ENCODE measurements at places on chromosomes 4 and X.

DNA sequence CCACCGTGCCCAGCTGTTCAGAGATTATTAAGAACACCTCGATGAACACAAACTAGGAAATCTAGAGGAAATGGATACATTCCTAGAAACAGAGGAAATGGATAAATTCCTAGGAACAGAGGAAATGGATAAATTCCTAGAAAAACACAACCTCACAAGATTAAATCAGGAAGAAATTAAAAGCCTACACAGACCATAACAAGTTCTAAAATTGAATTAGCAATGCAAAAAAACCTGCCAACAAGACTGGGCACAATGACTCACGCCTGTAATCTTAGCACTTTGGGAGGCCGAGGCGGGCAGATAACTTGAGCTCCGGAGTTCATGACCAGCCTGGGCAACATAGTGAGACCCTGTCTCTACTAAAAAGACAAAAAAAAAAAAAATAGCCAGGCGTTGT lies 13.1 kb upstream of the IDS start:
- DNase-seq = no peak

DNA sequence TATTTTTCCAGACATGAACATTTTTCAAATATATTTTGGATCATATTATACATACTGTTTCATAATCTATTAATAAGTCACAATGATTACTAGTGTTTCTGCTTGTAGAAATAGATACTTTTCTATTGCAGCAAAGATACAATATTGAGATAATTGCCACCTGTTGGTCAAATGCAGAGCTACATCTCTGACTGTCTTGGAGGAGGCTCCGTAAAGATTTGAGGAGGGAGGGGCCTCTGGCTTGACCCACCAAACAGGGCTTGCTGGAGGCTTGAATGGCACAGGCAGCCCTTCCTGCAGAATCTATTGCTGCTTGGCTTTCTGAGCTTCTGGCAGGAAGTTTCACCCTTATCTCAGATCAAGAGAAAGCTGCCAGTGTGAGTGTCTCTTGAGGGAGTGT lies 99.3 kb upstream of the ARMCX2 start:
- peak; percentile 1 for DNase-seq

DNA sequence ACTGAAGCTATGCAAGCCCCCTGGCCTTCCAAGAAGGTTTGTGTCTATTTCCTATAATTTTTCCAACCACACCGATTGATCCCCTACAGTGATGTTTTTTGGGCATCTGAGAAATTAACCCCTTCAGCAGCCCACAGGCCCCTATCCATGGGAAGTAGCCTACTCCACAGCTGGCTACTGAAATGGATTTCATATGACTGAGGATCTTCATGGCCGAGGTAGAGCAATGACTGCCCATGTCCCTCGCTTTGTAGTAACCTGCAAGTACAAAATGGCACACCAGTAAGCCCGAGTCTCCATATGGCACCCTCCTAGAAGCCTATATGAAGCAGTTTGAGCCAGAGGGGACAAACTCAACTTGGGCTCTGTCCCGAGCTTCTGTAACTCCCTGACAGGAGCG lies 36.8 kb downstream of the MAP9 start:
- no peak for DNase-seq

DNA sequence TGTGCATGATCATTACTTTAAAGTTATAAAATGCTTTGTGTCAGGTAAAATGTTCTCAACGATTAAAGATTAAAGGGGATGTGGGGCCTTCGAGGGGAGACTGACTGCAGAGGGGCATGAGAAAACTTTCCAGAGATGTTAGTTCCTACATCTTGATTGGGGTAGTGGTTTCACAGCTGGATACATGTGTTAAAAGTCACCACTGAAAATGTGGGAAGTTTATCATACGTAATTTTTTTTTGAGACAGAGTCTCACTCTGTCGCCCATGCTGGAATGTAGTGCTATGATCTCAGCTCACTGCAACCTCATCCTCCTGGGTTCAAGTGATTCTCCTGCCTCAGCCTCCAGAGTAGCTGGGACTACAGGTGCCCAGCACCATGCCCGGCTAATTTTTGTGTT lies 79.5 kb downstream of the RBM47 start:
- no peak for DNase-seq

- no peak for DNase-seq
These were observed 46.7 kb upstream of the NRK start for GRCh38 chrX:105775679-105776078.

DNA sequence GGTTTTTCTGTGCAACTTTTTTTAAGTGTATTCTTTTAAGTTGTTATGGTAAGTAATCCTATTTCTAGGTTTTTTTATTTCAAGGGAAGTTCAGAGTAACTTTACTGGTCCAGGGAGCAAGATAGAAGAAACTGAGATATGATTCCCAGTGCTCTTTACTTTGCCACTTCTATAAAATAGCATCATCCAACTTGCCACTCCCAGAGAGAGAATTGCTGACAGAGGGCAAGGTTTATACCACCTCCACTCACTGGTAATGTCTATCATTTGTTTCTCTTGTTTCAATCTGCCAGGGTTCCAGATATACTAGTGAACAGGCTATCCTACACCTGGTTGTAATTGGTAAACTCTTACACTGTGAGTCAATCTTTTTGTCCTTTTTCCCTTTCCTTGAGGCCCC lies 3.5 kb upstream of the CLCN3 start:
- no peak for DNase-seq

DNA sequence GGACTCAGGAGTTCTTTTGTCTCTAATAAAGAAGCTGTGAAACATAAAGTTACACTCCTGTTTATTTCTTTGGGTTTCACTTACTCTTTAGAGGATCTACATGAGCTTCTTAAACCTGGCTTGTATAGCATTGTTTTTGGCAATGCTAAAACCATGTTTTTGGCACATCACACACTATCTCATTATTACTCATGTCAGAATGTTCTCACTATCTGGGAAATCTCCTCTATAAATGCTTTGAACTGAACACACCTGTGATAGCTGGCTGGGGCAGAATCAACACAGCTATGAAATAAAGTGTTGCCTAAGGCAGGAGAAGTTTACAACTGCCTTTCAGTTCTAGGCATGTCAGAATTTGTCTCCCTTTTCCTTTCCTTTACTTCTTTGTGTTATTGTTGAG lies 52.6 kb downstream of the SULT1B1 start:
- no peak for DNase-seq

GRCh38 chr4:18957716-18958115 lies 936.2 kb upstream of the LCORL start:
- no peak for DNase-seq

DNA sequence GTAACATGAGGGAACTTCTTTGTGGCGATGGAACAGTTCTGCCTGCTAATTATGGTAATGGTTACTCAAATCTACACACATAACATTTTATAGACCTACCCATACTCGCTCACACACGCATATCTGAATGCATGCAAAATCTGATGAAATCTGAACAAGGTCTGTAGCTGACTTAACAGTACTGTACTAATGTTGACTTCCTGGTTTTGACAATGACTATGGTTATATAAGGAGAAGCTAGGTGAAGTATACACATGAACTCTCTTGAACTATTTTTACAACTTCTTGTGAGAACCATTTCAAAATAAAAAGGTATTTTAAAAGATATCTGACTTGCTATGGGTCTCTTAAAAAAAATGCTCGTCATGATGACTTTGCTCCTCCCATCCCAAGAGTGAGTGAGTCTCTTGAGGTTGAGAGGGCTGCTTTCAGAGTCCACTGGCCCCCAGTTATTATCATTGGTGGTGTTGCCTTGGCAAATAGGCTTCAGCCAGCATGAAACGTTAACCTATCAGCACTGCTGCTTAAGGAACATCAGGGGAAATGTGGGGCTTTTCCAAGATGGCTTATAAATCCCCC lies 99.8 kb downstream of the MTMR1 start:
- DNase-seq = no peak

- peak; percentile 63 for DNase-seq
These were observed 5.3 kb upstream of the STBD1 start for GRCh38 chr4:76301068-76301774.

GRCh38 chrX:115330498-115331168 lies 41.1 kb downstream of the LUZP4 start:
- DNase-seq = peak; percentile 18

DNA sequence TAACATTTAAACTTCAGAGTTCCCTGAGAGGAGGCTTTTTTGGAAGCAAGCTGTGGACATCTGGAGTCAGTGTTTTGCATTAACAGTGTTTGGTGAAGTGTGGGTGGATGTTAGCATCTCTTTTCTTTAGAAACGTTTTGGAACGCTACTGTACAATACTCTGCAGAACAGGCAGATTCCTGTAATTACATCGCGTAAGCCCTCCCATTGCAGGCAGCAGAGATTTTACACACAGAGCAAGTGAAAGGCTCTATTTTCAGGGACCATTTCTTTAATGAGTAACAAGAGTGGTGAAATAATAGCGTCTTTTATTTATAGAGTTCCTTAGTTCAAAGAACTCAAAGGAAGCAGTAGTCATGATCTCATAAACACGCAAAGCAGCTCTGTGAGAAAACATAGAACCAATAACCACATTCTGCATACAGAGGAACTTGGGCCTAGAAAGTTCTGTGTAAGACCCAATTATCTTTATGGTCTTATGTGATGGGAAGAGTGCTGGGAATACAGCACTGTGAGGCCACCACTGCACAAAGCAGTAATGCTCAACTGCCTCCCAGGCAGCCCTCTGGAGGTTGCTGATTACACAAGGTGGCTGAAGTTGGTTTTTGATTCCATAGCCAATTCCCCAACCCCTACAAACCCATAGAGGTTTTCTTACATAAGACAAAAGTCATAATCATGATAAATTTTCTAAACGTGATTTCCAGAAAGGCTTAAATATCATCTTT lies 298.7 kb upstream of the EPHA5 start:
- no peak for DNase-seq

GRCh38 chr4:30939069-30939468 lies 218.9 kb downstream of the PCDH7 start:
- DNase-seq = no peak

DNA sequence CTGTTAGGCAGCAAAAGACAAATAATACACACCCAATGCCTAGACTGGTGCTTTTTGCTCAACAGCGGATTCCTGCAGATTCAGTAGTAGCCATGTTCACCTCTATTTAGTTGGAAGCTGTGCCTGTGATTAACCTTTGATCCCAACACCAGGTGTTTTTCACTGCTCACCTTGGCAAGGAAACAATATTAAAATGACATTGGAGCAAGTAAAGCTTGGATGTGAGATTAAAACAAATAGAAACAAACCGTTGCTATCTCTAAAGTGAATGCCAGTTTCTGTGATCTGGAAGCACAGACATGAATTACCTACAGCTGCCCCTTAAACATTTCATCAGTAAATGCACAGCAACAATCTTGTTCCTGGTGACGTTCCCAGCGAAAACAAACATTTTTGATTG lies 35.7 kb downstream of the MAGEB17 start:
- no peak for DNase-seq

- DNase-seq = no peak
These were observed 579 bp downstream of the IL3RA start for GRCh38 chrX:1336948-1337779.

- no peak for DNase-seq
These were observed 265.7 kb downstream of the RAB28 start for GRCh38 chr4:13218326-13218958.

- DNase-seq = no peak
These were observed 89.7 kb upstream of the C4orf50 start for GRCh38 chr4:6107886-6108285.

DNA sequence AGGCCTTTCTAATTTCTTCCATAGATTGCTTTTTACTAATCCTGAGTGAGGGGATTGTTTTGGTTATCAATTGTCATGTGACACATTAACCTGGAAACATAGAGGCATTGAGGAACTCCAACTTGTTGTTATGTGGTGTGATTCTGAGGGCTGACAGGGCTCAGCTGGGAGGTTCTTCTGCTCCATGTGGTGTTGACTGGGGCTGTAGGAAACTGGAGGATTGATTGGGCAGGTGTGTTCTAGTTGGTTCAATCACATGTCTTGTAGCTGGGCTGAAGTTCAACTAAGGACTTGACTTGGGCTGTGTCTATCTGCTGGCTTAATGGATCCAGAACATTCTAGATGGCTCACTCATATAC lies 10.8 kb upstream of the CRLF2 start:
- no peak for DNase-seq

DNA sequence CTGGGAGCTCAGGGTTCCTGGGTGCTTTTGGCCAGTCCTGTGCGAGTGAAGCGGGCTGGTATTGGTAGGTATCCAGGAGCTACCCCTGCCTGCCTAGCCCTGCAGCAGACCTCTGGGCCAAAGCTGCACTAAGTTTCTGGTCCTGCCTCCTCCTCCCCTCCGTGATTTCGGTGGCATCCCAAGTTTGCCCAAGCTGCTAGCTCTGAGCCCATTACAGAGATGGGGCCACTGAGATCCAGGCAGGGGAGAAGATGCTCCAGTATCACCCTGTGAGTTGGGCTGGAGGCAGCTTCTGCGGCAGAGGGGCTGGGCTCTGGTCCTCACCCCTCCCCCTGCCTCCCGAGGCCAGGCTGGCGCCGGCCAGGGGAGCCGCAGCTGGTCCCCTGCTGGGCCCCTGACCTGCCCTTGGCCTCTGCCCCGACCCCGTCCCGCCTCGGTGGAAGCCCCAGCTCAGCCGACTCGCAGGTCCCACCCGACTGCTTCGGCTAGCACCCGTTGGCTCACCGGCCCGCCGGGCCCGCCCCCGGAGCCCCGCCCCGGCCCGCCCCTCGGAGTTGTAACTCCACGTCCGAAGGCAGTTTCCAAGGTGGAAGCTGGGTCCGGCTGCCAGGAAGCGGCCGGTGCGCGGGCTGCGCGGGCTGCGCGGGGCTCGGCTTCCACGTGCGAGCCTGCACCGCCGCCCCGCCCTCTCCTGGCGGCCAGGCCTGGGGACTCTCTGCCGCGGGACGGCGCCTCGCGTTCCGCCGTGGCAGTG lies at the start of gene DUSP9:
TSS of gene DUSP9 (plus strand) at position 584 of the 754 bp plus-strand sequence. CDS start 751 bp downstream, outside the sequence.
- no peak for DNase-seq

DNA sequence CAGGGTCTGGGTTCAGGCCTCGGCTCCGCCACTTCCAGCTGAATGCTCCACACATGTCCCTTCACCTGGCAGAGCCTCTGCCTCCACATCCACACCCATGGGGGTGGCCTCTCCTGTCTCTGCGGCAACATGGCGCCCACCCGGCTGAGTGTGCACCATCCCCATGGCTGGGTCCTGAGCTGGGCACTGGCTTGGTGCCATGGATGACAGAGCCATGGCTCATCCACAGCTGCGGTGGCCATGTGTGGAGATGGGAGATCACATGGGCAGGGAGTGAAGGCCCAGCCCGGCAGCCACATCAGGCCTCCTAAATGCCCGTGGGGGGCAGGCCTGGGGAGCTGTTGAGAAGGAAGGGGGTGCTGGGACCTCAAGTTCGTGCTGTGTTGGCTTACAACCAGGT lies 213.7 kb downstream of the AFAP1 start:
- no peak for DNase-seq

DNA sequence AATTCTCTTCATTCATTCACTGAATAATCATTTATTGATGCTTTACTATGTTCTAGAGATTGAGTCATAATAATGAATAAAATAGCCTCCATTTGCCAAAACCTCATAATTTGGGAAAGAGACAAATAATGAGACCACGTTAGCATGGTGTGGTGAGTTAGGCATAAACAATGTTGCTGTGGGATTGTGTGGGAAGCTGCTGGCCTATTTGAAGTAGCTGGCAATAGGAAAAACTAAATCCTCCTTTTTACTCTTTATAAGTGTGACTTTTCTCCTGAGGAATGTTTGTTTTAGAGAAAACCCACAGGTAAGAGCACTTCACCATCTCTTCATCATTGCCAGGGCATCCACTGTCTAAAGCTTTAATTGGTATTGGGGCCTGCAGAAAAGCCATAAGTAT lies 95.3 kb downstream of the AREG start:
- DNase-seq = no peak

All from GM12891 (cell line).